Colonic mucosa (tissue), 4 donors: ENCODE measurements at places on chromosomes 5 and 9. TPM values are rescaled to one million over a fixed set of nuclear protein-coding genes. Genes with fewer than 3 reads are reported as not detected.

SPATA9 gene
- total RNA-seq, result 0.40 TPM

RCL1 gene
- total RNA-seq, result 12.5 TPM

C7 gene
- total RNA-seq, result 23.3 TPM

SSBP2 gene
- 28.0 TPM for total RNA-seq
